ENCODE measurements at places on chromosomes 4 and X.

- DNase-seq = no peak
Observed at GRCh38 chr4:102554482-102554881, 53.3 kb downstream of the NFKB1 start.

DNA sequence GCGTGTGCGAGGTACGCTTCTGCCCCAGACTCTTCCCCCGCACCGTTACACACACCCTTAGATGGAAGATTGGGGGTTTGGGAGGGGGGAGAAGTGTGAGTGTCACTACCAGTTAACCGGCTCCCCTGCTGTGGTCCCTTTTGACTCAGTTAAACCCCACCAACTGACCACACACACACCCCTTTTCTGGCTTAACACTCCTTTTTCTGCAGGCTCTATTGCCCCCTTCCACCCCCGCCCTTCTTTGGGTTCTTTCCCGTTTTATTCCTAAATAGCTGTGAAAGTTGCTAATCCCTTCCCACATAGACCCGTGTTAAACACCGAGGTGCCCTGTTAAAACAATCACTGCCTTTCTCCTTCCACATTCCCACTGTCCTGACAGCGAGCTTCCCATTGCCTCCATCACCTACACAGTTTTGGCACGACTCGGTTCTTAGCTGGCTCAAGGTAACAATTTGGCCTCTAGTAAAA lies 3.7 kb upstream of the NR3C2 start:
- no peak for DNase-seq

DNA sequence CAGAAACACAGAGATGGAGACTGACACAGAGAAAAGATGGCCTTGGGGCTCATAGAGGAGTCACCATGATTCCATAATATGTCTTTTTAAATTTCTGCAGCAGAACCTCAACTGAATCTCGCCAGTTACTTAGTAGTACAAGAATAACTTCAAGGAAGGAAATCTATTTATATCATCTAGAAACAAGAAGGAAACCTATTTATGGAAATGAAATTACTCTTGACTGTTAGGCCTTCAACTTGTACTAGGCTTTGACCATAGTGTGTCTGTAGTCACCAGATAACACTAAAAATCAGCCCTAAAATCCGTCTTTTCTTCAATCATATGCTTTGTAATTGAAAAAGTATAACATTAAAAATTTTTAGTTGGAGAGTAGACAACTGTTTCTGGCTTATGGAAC lies 740.4 kb downstream of the TRIML1 start:
- no peak for DNase-seq

DNA sequence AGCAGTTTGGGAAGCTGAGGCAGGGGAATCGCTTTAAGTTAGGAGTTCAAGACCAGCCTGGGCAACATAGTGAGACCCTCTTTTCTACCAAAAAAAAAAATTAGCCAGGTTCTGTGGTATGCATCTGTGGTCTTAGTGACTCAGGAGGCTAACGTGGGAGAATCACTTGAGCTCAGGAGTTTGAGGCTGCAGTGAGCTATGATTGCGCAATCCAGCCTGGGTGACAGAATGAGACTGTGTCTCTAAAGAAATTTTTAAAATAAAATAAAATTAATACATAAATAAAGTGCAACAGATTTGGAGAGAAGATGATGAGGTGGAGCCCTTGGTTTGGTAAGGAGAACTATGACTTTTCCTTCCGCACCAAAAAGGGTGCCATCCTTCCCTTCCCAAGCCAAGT lies 436.9 kb downstream of the NLGN4X start:
- DNase-seq = no peak

- peak; percentile 42 for DNase-seq
Observed at GRCh38 chrX:102712981-102713625, 855 bp downstream of the GPRASP2 start.

GRCh38 chr4:113434247-113434587 lies 327.3 kb downstream of the CAMK2D start:
- no peak for DNase-seq

DNA sequence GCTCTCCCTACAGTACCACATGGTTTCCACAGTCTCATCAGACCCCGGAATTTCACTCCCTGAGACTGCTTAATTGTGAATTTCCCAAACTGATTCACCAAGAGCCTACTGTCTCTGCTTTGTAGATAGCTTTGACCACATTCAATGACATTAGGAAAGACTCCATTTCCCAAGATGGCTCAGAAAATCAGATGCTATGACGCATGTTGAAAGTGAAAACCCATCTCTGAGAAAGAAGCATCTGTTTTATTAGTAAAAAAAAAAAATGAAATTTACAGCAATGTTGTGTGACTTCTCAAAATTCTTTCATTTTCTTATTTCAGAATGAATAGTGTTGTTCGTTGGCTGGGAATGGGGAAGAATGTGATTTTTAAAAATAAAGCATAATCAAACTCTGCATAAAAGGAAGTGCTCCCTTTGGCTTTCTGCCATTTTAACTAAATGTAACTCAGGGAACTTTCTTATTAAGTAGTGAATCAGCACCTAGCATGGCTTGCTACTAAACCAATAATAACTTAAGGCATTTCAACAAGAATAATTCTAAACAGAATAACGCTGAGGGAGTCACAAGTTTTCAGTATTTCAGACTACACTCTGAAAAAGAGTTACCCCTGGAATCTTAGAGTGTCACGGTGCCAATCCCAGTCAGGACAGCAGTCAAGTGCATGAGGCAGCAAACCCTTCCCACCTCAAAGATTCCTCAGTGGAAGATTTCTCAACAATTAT lies 97.4 kb upstream of the MYOZ2 start:
- no peak for DNase-seq

DNA sequence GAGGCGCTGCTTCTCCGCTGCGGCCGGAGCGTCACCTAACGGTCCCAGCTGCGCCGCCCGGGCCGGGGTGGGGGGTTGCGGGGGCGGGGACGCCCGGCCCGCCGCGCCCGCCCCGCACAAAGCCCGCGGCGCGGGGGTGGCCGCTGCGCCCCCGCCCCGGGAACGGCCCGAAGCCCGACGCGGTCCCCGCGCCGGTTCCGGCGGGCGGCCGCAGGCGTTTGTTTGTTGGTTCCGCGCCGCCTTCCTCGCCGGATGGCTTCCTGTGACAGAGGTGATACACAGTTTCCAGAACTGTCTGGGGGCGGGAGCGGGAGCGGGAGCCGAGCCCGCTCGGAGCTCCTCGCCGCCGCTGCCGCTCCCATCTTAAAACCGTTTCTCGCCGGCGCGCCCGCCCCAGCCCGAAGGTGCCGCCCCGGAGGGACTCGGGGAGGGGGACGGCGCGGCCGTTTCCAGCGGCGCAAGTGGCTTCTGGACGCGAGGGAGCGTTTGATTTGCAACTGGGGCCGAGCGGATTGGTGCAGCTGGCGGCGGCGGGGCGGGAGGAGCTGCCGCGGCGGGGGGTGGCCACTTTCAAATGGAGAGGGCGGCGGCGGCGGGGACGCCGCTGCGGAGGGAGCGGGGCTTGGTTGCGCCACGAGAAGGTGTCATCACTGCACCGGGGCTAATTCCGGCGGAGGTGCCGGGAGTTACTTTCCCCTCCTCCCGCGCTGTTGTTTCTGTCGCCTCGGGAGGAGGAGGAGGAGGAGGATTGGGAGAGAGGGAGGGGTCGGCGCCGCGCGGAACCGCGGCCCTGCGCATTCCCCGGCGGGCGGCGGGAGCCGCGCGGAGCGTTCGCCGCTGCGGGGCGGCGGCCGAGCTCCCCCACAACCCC lies 2.3 kb downstream of the JADE1 start:
- peak; percentile 95 for DNase-seq

DNA sequence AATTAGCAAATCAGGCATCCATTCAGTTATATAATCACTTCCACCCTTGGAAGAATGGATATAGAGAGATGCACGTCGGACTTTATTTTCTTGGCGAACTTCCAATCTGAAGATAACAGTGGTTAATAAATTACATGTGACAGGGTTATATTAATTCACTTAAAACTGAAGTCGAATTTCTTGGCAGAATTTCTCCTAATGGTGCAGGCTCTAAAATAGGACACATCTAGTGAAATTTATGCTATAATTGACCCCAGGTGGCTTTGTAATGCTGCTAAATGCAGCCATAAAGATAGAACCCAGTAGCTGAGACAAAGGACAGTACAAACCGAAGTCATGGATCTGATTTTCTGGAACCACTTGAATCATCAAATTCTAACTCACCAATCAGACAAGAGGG lies 20.8 kb upstream of the SLC10A4 start:
- no peak for DNase-seq

DNA sequence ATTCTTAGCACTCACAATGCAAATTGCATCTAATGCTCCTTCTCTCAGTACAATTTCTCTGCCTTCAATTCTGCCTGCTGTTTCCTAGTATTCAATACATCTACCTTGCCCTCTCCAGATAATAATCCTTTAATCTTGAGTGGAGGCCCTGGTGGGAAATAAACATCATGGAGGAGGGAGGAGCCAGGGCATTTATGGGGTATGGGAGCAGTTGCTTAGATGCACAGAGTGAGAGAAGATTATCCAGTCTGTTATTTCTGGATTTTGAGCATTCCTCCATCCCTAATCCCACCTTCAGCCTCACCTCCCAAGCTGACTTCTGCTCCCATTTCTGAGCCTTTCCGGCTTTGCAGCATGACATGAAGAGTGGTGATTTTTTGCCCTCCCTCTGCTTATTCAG lies 127.9 kb upstream of the PPP3CA start:
- DNase-seq = no peak
